ENCODE measurements at places on chromosomes 3 and 15.

DNA sequence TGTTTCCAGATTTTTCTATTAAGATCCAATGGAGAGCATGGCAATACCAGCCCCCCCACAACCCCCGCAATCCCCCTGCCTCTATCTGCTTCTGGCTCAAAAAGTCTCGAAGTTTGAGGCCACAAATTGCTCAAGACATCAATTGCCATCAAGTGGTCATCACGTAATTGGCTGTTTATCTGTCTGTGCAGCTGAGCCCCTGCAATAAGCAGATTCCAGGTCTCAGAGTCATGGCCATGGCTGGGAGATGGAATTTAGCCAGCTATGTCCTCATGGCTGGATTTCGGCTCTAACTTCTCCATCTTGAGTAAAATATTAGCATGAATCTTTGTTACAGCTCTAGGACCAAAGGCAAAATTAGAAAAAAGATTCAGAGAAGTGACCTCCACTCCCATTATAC, 22.7 kb downstream of the SSUH2 start:
- no peak for DNase-seq

- DNase-seq, result peak; percentile 43
These were observed 4.3 kb upstream of the TSEN2 start for GRCh38 chr3:12479919-12480427.

GRCh38 chr3:77303955-77304699, 264.2 kb downstream of the ROBO2 start:
- no peak for DNase-seq

DNA sequence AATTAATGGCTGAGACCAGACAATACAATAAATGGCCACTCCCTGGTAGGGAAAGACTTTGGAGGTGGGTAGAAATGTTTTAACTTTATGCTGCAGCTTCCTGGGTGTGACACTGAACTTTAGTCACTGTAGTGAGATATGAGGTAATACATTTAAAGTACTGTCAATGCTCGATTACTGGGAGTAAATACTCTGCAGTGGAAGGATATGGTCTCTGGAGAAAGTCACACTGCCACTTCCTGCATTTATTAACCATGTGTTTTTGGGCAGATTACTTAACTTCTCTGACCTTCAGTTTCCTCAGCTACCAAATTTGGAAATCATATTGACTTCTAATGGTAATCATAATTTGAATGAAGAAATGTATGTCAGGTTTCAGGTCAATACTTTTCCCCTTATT, 317.1 kb upstream of the TGFBR2 start:
- no peak for DNase-seq

DNA sequence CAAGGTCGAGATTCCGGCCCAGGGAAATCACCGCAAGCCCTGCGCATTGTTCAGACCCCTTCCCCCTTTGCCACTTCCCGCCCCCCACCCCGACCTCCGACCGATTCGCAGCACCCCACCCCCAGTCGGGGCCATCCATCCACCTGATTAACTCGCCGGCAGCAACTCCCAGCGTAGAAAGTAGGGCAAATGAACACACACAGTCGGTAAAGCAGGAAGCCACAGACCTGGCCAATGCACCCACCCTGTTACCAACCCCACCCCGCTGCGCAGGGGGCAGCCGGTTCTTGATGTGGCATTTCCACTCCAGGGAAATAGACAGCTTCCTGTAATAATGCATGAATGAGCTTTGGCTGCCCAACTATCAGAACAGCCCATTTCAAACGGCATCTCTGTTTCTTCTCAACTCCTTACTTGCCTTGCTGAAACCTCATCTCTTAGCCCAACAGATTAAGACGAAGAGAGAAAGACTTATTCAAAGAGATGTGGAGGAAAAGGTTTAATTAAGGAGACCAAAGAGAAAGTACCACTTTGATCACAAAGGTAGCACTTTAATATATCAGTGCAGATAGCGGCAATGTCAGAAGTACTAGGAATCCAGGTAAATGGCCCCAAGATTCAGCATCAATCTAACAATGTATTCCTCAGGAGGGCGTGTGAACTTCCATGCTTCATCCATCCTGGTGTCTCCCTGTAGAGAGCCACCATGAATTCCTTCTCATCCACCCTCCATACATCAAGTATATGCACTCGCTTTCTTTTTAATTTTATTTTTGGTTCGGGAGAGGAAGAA, 1.9 kb downstream of the TNIK start:
- peak; percentile 60 for DNase-seq

GRCh38 chr3:137360531-137361201, 402.9 kb downstream of the IL20RB start:
- no peak for DNase-seq

DNA sequence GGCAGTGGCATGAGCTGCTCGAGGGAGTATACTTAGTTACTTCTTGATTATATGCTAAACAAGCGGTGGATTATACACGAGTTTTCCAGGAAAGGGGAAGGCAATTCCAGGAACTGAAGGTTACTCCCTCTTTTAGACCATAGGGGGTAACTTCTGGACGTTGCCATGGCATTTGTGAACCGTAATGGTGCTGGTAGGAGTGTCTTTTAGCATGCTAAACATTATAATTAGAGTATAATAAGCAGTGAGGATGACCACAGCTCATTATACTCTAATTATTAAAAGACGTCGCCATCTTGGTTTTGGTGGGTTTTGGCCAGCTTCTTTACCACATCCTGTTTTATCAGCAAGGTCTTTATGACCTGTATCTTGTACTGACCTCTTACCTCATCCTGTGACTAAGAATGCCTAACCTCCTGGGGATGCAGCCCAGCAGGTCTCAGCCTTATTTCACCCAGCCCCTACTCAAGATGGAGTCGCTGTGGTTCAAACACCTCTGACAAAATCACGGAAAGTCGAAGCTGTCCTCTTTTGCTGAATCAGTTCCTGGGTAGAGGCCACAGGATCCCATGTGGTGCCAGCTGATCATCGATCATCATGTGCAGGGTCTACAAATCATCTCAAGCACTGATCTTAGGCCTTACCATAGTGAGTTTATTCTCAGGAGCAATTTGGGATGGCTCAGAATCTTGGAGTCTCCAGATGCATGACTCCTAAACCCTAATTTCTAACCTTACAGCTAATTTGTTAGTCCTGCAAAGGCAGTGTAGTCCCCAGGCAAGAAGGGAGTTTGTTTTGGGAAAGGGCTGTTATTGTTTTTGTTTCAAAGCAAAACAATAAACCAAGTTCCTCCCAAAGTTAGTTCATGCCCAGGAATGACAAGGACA, 149.1 kb downstream of the TJP1 start:
- no peak for DNase-seq

DNA sequence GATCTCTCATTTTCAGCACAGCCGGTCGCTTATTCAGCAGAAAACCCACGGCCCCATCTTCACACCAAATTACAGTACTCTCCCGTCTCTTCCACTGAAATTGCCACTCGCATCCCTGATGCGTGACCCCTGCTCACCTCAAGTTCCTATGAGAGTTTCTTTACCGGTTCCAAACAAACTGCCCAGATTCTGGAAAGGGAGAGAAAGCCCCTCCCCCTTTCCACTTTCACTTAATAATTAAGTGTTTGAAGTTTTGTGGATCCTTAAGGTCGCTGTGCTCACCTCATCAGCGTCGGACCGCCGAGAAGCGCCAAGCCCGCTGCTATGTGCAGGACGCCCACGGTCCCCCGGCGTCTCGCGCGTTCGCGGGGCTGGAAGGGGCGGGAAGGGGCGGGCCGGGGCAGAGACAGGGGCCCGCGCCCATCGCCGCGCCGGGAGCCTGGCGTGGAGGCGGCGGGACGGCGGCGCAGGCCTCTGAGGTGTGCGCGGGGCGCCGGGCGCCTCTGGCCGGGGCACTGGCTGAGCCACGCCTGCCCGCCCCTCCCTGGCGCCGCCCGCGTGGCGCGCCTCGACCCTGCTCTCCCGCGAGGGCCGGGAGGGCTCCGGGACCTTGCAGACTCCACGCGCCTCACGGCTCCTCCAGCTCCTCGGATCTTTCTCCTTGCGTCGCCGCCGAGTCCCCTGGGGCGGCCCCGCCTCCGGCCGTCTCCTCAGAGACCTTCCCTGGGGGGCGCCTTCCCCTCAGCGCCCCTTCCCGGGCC, at the start of gene GPR156:
TSS of gene GPR156 (minus strand) at position 476 of the 761 bp plus-strand sequence. CDS start 41,124 bp downstream, outside the sequence.
- no peak for DNase-seq

DNA sequence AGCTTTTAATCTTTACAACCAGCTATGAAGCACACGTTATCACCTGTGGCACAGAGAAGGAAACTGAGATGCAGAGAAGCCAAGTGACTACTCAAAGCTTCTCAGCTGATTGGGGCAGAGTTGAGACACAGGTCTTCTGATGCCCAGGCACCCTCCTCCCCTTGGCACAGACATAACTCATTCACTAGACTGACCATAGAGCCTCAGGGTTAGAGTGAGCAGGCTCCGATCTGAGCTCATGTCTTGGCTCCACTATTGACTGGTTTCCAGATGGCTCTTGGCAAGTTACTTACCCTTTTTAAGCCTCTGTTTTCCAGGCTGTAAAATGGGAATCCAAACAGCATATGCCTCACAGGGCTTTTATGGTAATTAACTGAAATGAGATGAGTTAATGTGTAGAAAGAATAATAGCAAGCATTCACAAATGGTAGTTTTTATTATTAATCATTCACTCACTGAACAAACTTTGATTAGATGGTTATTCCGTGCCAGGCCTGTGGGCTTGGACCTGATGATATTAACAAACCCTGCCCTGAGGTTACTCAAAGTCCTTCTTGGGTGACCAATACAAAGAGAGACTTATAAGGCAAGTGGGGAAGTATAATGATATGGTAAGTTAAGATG, 184.3 kb downstream of the ANXA2 start:
- DNase-seq, result no peak

DNA sequence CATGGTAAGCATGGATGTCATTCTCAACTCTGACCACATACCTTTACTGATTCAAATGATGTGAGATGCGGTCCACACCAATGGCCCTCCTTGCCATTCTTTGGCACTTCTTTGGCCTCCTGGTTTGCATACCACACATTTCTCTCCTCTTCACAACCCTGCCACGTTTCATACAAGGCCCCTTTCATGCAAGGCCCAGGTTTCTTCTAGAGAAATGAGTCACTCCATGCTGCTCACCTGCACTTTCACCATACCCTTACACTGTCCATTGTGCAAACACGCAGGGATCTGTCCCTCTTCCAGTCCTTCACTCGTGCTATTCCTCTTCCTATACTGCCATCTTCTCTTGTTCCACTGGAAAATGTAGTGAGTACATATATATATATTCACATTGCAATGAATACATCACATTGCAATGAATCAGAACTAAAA, 24.4 kb upstream of the SLC24A5 start:
- no peak for DNase-seq

GRCh38 chr3:141093397-141093796, 42.2 kb downstream of the SPSB4 start:
- DNase-seq, result no peak

- no peak for DNase-seq
These were observed 384.1 kb downstream of the CADM2 start for GRCh38 chr3:85342915-85343314.

DNA sequence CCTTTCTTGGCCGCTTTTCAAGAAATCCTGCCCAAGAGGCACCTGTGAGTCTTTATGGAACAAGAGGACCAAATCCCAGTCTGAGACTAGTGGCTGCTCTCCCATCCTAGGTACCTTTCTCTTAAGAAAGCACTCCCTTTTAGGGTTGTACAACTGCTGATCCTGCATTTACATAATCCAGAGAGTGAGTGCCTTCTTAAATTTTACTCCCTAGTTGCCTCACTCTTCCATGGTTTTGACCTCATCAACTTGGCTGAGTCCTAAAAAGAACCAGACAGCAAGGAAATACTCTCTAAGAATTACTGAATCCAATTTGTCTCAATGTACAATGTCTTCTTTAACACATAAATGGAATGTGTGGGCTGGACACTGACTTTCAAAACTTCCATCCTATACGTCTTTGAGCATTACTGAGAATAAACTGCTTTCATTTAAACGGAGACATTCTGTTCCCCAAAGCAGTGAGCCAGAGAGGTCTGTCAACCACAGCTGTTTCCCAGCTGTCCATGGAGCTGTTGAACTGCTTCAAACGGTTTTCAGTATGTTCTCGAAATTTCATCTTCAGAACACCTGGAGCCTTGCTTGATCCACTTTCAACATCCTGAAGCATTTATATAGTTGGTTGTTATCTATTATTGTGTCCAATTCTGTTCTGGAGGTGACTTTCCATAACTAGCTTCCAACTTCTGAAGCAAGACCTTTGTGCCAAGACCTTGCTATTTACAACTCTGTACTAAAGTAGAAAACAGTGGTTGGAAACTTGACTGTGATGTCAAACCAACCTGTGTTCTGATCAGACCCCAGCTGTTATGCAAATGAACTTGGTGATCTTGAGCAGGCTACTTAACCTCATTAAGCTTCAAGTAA, 179.1 kb downstream of the SLC9A9 start:
- no peak for DNase-seq

GRCh38 chr3:18127174-18127858, 297.8 kb downstream of the SATB1 start:
- DNase-seq, result no peak

Measured in activated T-cell treated with anti-CD3 and anti-CD28 coated beads, Interleukin-2, amount 50 U/mL, for 1 hour (primary cell).